ENCODE measurements at places on chromosomes 11 and 22.

DNA sequence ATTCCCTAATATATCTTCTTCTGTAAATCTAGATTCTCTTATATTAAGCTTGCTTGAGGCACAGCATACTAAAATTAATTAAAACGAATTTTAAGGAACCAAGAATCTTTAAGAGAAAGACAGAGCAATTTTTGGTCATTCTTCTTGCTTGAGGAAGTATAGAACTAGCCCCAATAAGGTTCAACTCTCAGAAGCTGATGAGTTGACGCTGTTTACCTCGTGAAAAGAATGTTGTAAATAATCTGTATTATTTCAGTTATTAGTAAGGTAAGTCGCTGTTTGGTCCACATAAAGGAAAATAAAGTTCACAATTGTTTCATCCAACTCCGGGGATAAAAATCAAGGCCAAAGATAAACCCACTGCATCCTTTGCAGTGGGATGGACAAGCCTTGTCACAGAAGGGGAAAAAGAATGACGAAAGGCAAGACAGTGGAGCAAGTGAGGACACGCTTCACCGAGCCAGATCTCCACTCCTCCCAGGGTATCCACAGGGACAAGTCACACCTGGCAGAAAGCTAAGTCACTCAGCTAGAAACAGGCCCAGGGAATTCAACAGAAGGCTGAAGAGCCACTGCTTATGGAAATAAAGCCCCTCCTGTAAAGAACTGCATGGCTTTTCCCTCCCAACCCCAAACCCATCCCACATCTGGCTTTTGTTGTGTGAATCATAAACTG, 752 bp downstream of the POU2AF1 start:
- peak; percentile 19 for DNase-seq

DNA sequence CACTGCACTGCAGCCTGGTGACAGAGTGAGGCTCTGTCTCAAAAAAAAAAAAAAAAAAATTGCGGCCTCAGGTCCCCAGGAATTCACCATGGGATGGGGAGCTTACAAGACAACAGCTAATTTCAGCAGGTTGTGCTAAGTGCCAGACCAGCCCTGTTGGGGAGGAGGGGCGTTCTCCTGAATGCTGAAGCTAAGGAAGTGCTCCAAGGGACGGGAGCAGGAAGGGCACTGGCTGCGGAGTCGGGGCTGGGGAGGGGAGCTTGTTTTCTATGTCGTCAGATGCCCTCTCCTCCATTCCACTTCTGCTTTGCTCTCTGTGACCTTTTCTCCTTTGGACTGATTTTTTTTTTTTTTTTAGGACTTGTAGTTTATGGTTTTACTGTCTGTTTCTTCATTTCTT, 4.5 kb downstream of the ADAMTS15 start:
- no peak for DNase-seq

DNA sequence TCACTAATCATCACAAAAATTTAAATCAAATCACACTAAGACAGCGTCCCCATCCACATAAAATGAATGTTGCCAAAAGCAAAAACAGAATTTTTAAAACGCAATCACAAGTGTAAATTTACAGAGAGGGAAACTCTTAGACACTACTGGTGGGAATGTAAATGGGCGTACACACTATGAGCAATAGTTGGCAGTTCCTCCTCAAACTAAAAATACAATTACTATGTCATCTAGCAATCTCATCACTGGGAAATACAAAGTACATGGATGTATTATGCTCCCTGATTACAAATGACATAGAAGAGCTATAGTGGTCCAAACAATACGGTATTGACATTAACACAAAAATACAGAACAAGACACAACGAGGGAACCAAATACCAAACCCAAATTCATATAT, 8.7 kb upstream of the RGL4 start:
- DNase-seq = no peak

GRCh38 chr11:126564566-126564965, 209.1 kb downstream of the ST3GAL4 start:
- DNase-seq = no peak

- peak; percentile 61 for DNase-seq
Measured at GRCh38 chr22:35023692-35024363, 42.1 kb upstream of the ISX start.

GRCh38 chr22:36156515-36157419, 3.8 kb downstream of the APOL3 start:
- peak; percentile 64 for DNase-seq

GRCh38 chr22:28180804-28181731, 262.0 kb upstream of the PITPNB start:
- DNase-seq = no peak

DNA sequence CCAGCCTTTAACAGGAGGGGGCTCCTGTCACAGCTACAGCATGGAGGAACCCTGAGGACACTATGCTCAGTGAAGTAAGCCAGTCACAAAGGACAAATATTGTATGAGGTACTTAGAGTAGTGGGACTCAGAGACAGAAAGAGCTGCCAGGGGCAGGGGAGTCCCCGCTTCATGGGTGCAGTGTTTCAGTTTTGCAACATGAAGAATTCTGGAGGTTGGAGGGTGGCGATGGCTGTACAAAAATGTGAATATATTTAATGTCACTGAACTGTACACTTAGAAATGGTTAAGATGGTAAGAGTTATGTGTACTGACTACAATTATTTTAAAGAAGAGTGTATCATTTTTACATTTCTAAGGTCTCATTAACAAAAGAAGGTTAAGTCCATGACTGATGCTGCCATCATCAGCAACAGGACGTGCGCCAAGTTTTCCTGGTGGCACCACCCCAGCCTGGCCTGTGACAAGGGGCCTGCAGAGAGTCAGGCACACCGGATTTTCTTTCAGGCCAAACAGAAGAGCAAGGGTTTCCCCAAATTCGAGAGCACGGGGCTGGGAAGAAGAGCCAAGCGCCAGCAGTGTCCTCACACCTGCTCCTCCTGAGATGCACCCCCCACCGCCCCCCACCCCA, 22.1 kb downstream of the YPEL1 start:
- DNase-seq = no peak

DNA sequence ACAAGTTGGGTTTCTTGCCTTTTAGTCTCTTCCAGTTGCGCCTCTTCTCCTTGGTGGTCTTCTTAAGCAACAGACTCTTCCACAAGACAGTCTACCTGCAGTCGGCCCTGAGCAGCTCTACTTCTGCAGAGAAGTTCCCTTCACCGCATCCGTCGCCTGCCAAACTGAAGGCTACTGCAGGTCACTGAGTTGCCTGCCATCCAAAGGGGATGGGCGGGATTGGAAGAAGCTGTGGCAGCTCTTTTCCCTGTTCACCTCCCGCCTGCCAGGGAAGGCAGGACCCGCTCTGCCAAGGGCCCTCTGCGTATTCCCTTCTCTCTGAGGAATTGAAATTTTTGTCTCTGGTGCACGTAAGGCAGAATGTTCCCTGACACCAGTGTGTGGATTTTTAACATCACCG, 9.2 kb upstream of the STT3A start:
- DNase-seq = no peak

DNA sequence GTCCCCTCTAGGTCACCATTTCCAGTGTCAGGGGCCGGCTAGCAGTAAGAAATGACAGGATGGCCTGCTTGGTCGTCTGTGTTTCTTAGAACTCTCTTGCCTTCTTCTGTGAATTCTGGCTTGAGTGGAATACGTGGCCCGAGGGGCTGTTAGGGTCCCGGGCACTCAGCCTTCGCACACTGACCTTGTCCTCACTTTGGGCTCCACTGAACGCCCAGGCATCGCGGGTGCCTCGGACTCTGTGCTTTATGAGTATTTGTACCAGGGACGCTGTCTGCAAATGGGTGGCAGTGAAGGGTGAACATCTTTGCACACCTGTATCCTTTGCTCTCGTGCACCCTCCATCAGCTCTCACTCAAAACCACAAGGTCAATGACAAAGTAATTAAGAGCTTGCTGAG, 123.4 kb upstream of the ANO1 start:
- DNase-seq = no peak

DNA sequence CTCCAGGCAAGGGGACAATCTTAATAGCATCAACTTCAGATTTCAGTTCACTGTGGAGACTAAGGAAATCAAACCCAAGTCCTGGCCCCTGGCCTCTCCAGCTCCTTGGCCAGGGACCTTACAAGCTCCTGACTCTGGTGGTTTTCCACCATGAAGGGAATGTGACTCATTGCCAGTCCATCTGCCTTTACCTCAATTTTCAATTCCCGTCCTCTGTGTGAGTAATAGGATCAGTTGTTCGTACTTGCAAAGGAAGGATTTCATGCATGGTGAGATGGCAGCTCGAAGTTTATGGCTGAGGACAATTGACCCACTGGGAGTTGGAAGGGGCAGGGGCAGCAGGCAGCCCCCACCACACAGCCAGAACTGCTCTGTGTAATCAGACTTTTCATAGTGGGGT, 42.5 kb downstream of the INSC start:
- no peak for DNase-seq

DNA sequence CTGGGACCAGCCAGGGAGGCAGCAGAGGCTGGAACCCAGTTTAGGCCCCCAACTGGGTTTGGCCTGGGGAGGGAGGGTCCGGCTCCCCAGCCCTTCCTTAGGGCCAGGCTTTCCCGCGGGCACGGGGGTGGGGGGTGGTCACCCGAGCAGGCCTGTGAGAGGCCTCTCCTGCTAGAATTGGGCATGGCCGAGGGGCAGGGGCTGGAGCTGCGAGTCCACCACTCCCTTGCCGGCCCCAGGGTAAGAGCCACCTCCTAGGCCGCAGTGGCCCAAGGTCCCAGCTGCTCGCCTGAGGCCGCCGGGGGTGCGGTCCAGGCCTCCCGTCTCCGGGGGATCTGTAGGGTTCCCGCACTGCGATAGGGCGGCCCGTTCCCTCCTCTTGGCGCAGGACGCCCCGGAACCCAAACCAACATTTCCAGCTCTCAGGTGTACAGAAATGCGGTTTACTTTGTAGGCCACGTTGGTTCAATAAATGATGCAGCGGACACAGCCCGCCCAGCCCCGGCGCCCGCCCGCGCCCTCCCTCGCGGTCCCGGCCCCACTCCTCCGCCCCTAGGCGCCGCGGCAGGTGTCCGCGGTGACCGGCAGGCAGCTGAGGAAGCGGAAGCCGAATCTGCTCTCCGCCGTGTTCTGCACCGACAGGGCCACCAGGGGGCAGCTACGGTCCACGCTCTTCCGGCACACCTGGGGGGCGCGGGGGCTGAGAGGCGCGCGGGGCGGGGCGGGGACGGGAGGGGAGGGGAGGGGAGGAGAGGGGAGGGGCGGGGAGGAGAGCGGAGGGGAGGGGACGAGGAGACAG, 5.9 kb downstream of the LMNTD2 start:
- no peak for DNase-seq

DNA sequence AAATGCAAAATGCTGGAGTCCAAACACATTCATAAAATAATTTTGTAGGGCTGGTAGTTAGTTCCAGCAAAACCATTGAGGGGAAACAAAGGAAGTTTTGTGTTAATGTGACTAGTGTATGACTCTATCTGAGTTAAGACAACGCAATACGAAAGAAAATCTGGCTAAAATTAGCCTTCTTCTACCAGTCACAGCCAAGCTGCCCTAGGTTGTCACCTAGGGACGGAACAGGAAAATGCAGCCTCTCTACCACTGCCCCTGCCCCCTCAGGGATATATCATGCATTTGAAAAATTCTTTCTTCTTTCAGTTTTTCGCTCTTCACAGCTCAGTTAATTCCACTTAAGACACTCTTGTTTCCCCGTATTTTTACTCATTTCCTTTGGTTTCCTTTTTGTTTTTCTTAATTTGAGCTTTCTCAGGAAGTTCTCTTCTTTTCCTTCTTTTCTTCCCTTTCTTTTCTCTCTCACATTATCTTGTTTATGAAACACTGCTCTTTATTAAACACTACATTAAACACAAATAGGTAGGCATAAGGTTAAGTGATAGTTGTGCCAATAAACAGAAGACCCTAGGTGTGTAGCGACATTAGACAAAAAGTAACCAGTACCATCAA, 30.6 kb downstream of the KIRREL3 start:
- no peak for DNase-seq

GRCh38 chr22:40620464-40621046, 16.0 kb downstream of the MRTFA start:
- DNase-seq = no peak

- DNase-seq = no peak
Measured at GRCh38 chr11:126338346-126339055, 17.0 kb upstream of the ST3GAL4 start.

DNA sequence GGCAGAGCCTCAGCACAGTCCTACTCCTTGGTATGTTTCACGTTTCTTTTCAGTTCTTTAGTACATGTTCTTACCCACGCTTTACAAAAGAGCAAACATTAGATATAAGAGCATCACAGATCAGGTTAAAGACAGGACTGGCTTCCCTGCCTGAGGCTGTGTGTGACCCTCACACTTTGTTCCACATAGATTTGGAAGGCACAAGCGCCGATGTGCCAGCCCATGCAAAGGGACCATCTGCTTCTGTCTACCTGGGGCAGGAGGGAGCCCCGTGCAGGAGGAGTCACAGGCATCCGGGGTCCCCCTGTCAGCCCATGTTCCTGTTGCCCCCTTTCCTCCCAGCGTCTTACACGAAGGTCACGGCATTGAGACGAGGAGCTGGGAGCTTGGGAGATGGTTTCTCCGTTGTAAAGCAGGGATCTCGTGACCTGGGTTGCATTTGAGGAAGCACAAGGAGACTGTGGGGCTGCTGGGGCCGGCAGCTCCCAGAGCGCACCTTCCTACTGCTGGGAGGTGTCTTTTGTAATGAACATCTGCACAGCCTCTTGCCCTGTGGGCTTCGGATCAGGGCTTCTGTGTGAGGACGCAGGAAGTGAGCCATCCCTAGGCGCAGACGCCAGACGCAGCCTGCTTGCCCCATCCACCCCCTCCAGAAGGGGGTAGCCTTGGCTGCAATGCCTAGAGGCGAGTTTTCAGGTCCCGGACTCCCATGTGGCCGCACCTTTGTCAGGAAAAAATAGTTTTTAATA, 72.6 kb downstream of the SCN3B start:
- DNase-seq = no peak

- no peak for DNase-seq
Measured at GRCh38 chr22:49491726-49492125, 335.9 kb downstream of the BRD1 start.

DNA sequence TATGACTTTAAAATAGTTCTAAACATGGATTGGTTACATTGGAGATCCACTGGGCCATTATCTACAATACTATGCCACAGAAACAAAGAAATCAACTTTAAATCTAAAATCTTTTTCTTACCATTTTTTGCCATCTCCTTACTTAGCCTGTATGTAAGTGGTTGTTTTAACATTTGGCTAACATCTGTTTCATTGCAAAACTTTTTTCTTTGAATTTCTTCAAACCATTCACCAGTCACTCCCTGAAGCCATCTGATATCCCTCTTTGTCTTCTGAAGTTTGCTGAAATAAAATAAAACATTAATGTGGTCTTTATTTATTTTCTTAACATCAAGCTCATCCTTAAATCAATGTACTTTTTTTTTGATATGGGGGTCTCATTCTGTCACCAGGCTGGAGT, 43.3 kb upstream of the POGLUT3 start:
- DNase-seq = no peak

GRCh38 chr11:102410382-102410784, 42.2 kb downstream of the TMEM123 start:
- no peak for DNase-seq

Measured in renal pelvis (tissue), 12 donors.